Stimulated activated CD8-positive, alpha-beta memory T cell treated with anti-CD3 and anti-CD28 coated beads, Interleukin-7, amount 100 ng/mL, for 1 hour (primary cell): ENCODE measurements at places on chromosomes 3 and 15.

GRCh38 chr3:194517333-194517732 is 30.5 kb upstream of the ATP13A3 start:
- no peak for DNase-seq

DNA sequence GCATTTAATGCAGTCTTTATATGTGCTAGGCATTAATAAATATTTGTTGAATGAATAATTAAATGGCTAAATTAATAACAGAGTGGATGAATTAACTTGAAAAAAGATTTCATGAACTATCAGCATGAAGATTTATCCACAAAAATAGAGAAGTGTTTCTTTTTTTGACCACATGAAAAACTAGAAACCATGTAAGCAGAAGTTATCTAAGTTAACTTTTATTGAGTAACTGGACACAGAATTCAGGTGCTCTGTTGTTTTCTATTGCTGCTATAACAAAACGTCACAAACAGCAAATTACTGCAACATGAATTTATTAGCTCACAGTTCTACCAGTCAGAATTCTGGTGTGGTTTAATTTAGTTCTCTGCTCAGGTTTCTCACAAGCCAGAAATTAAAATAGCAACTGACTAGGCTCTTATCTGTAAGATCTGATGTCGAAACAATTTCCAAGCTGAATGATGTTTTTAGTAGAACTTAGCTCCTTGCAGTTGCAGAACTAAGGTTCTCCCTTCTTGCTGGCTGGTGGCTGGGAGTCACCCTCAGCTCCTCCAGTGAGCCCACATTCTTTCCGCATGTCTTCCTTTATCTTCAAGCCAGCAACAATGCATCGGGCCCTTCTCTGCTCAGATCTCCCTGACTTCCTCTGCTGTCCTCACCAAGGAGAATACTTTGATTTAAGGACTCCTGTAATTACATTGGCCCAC is 810.2 kb upstream of the ALCAM start:
- DNase-seq, result no peak

DNA sequence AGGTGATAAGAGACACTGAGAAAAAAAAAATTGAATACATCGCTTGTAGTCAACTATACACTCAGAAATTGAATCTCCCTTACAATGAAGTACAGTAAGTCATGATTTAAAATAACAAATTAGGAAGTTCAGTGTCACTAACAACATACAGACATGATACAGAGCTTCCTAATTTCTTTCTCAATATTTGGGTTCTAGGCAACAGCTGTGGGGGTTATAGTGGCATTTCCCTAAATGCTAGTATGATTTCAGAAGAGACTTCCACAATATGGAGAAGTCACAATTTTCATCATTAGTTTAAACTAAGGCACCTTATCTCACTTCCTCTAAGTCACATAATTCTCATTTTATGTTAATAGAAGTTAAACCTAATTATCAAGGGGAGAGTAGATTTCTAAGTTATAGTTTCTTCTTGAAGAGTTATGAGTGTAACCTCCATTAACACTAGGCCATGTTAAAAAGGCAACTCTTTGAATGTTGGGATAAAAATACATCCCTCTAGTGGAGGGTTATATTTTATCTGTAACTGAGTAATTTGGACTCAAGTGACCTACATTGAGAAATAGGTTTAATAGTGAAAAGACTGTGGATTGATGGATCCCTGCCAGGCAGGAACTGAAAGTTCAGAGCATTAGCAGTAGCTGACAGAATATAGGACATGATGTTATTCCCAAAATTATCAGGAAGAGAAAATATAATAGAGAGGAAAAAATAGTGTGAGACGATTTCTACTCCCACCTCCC is 286.0 kb upstream of the SUCLG2 start:
- no peak for DNase-seq

GRCh38 chr3:108415661-108416060 is 94.7 kb downstream of the MYH15 start:
- DNase-seq, result no peak

DNA sequence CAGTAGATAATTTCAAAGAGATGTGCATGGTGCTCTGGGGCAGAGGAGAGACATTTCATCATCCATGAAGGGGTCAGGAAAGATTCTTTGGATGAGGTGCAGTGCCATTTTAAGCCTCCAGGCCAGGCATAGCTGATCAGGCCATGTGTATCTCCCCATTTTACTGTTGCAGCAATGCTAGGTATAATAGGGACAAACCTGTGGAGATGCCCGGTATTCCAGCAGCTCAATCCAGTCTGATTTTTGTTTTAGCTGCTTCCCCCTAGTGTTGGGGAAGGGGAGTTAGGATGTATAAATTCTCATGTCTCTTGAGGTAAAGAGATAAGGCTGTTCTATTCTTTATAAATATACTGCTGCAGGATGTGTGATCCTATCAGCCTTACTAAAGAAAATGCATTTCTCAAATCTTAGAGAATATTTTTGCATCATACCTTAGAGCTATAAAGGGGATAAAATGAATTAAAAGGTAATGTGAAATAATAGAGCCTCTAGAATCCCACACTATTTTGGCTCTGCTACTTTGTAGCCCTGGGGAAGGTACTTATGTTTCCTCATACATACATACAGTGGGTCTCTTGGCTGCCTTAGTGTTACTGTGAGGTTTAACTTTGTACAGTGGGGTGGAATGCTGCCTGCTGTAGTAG is 5.2 kb downstream of the CDV3 start:
- DNase-seq, result no peak

- DNase-seq, result no peak
Observed at GRCh38 chr3:194128202-194128918, 7.6 kb upstream of the HES1 start.

- no peak for DNase-seq
Observed at GRCh38 chr3:72144773-72145505, 360.0 kb upstream of the PROK2 start.

- no peak for DNase-seq
Observed at GRCh38 chr3:4011166-4011565, 211.9 kb downstream of the LRRN1 start.

DNA sequence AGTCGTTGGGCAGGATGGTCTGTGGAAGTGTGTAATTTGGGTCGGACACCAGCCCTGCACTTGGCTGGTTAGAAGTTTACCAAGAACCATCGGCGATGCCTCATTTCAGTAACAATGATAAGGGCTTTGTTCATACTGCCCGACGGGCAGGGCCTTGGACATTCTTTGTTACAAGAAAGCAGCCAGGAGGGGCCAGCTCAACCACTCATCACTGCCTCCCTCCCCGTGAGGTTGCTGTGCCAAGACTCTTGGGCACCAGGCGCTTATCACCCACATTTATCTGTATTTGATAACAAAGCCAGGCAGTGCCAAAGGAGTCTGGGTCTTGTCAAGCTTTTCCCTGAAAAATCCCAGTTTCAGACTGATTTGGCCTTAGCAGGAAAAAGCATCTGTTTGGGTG is 235.0 kb downstream of the ADAMTS17 start:
- no peak for DNase-seq

GRCh38 chr3:133984975-133985374 is 44.8 kb downstream of the SLCO2A1 start:
- DNase-seq, result no peak

DNA sequence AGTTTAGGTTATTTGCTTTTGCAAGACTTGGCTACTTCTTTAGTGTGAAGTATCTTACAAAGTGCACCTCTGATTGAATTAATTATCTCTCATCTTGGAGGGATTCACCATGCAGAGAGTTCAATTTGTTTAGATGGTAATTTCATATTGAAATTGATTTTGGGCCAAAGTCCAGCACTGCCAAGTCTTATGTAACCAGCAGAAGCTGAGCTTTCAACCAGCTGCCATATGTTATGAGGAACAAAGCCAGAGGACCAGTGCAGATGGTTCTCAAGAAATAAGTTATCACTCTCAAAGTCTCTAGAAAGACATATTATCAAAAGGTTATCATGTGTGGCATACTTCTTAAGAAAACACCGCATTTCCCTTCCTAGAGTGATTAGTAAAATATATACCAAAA is 29.0 kb downstream of the ABHD6 start:
- no peak for DNase-seq

GRCh38 chr3:15953841-15954240 is 156.1 kb upstream of the ANKRD28 start:
- no peak for DNase-seq
